ENCODE measurements at places on chromosomes 16 and 17.

DNA sequence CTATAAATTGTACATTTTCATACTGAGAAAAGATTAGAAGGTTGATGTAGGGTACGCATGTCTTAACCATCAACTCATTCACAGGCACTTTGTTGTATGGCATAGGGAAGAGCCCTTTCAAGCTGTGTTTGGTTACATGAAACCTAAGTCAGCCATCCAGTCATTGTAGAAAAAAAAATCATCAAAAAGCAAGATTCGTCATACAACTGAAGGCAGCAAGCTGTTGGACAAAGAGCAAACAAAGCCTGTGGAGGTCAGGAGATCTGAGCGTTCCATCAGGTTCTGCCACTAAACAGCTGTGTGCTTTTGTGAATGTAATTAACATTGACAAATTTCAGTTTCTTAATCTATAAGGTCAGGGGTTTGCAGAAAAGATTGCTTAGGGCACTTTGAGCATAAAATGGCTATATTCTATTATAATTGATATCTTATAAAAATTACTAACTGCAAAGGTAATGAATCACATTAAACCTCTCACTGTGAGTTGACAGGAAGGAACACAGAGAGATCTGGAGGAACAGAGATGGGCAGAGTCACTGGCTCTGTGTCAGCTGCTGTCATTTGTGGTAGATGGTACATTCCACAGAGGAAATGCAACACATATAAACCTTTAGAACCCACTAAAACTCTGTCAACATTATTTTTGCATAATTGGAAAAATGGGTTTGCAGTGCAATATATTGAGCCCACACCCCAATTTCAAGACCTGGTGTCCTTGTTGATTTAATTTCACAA is 66.3 kb upstream of the MYOCD start:
- DNase-seq: no peak

- no peak for DNase-seq
Observed at GRCh38 chr16:56277075-56277474, 85.8 kb downstream of the GNAO1 start.

- no peak for DNase-seq
Observed at GRCh38 chr17:58325289-58325726, 3.3 kb downstream of the TSPOAP1 start.

- DNase-seq: no peak
Observed at GRCh38 chr16:8572919-8573724, 17.2 kb downstream of the TMEM114 start.

DNA sequence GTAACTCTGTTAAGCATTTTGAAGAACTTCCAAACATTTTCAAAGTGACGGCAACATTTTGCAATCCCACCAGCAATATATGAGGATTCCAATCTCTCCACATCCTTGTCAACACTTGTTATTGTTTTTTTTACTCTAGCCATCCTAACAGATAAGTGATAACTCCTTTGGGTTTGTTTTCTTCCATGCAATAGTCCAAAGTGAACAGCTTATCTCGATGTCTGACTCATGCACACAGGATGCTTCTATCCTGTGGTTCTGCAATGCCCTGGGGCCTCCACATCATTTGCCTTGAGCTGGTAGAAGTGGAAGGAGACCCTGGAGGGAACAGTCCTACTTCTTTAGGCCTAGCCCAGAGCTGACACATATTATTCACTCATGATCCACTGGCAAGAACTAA is 13.0 kb downstream of the TLE7 start:
- DNase-seq: no peak

GRCh38 chr17:1607971-1608320 is 20.7 kb downstream of the SLC43A2 start:
- DNase-seq: no peak

DNA sequence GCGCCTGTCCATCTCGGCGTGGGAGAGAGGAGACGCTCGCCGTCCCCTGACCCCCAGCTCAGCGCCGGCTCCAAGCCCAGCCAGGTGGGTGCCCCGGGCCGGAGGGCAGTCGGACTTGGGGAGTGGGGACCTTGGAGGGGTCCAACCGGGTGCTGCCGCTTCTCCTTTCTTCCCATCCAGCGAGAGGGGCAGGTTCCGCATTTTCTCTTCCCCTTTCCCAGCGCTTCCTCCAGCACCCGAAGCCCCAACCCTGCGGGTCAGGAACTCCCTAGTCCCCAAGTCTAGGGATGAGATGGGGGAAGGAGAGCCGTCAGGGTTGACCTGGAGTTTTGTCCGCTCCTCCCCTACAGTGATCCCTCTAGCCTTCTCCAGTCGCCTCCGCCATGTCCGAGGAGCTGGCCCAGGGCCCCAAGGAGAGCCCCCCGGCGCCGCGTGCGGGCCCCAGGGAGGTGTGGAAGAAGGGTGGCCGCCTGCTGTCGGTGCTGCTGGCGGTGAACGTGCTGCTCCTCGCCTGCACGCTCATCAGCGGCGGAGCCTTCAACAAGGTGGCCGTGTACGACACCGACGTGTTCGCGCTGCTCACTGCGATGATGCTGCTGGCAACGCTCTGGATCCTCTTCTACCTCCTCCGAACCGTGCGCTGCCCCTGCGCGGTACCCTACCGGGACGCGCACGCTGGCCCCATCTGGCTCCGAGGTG is at the start of gene OTOP2:
TSS of gene OTOP2 (plus strand) at position 24 of the 699 bp plus-strand sequence. CDS start at position 384, 360 bp downstream.
- DNase-seq: no peak

Data from NK-92 treated with Interleukin-12 subunit alpha and Interleukin-12 subunit beta, amount 100 ng/mL, for 24 hours (cell line).